ENCODE measurements at places on chromosomes 5 and 9.

- peak; percentile 51 for DNase-seq
Observed at GRCh38 chr5:157352756-157353340, 86.9 kb downstream of the CYFIP2 start.

GRCh38 chr9:127976498-127976897 lies 4.3 kb downstream of the EEIG1 start:
- no peak for DNase-seq

DNA sequence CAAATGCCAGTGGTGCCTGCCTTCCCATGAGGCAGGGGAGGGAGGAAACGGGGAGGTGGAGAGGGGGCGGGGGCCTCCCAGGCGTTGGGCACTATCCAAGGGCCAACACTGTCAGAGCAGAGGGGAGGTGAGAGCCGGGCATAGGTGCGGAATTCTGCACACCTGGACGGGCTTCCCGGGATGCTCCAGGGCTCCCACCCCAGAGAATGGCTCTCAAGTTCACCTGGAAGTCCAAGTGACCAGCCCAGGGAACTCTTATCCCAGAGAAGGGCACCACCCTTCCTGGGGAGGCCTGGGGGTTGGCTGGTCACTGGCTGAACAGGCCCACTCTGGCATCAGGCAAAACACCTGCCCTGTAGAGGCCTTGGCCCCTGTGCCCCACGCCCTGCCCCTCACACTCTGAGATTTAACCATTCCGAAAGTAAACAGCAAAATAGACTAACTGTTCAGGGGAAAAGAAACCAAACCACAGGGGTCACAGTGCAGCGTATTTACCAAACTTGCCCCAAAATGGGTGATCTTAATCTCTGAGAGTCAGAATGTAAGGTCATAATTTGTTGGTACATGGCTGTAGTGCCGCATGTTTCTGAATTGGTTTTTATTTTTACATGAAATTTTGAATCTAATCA lies 2.7 kb downstream of the CSF2 start:
- no peak for DNase-seq

GRCh38 chr5:167614294-167615021 lies 677.0 kb upstream of the WWC1 start:
- DNase-seq, result no peak

- no peak for DNase-seq
Observed at GRCh38 chr5:7592910-7593309, 197.0 kb downstream of the ADCY2 start.

DNA sequence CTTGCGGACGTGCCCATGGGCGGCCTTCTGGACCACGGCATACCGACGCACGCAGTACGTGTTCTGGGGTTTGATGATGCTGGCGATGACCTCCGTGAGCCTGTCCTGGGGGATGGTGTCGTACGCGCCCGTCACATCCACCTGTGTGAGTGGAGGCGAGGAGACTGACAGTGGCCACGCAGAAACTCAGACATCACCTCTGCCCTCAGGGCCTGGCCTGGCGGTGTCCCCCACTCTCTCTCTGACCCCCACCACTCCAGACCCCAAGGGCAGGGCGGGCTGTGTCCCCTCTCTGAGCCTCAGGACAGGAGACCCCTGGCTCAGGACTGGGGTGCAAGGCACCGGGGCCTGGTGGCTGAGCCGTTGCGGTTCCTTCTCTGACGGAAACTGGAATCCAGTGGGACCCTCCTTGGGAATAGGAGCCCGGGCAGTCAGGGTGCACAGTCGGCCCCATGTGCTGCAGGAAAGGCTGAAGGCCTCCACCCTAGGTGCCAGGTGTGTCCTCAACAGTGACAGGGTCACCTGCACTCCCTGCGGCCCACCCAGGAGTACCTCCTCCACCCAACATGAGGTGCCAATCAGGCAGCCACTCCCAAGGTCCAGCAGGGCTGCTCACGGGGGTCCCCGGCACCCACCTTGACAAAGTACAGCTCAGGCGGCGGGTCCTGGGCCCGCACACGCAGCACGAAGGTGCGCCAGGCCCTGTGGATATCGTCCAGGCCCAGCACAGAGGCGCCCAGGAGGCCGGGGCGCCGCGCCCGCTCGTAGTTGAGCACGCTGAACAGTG lies 16.0 kb downstream of the TERT start:
- no peak for DNase-seq

DNA sequence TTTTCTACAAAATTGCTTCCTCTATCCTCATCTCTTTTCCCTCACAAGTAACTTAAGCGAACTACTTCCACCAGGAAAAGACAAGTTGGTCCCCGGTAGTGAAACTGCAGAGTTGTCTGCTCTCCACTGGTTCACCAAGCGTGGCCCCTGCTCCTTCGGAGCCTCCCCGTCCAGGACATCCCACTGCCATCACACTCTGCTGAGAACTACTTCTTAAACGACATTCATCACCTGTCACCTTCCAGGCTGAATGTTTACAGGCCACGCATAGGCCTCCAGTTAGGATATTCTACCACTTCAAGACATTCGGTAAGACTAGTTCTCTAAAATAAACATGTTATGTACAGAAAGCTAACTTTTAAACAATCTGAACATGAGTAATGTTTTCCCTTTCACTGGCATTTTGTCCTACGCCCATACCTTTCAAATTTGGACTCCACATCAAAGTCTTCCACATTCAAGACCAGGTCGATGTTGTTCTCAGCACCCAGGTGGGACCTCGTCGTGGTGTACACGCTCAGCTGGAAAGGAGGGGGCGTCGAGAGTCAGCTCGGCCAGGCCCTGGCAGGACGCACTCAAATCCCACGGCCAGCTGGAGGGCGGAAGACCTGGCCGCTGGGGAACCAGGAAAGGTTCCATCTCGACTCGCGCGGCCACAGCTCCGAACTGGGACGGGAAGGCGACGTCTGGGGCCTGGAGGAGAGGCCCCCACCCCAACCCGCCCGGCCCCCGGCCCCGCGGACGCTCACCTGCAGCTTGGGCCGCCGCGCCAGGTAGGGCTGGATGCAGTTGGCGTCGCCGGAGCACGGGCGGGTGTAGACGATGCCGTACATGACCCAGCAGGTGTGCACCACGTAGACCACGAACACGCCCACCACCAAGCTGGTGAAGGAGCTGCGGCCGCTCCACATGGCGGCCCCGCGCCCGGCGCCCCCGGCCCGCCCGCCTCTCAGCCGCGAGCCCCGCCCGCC lies 683 bp downstream of the CLPTM1L start:
- DNase-seq, result peak; percentile 10

- DNase-seq, result no peak
Observed at GRCh38 chr9:120030847-120031246, 549.1 kb downstream of the CDK5RAP2 start.
